ENCODE measurements at places on chromosomes 6 and 20.

DNA sequence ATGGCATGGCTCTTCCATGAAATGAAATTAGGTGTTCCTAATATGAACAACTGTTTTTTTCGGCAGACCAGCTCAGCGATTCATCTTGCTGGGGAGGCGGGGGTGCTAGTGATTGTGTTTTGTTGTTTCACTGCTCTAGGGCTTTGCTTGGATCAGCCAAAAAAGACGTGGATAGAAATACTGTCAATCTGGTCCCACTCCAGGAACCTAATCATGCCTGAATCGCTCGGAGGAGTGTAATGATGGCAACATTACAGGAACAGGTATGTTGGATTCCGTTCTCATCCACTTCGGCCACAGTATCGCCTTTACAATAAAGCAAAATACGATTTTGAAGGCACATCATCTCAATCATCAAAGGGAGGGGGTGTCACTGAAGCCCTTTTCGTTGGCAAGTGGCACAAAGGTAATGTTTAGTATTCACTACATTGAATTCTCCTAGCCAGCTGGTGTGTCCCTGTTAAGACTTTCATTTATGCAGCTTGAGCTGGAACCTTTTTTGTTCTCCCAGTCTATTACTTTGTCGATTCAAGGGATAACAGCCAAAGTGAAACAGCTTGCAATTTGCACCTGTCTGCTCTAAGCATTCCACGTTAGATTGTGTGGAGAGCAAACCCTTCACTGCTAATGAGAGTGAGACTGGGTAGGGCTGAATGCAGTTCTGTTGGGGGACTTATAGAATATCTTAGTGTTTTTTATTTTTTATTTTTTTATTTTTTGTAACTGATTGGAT is 477.7 kb downstream of the TFAP2A start:
- DNase-seq, result no peak

DNA sequence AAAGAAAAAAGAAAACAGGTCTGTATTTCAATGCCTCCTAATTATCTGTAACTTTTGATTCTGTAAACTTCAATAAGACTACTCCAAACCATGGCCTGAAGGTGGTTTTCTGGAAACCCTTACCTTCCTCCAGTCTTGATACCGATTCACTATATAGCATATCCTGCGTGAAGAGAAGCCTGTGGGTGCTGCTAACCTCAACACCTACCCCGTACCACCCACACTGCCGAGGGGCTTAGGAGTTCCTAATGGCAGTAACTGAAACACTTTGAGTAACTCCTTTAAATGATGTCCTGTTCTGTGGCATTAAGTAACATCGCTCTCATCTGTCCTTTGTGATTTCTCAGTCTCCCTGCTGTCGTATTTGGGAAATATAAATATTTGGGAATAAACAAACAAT is 104.5 kb upstream of the CARMIL1 start:
- DNase-seq, result no peak

GRCh38 chr6:6826961-6827360 is 238.4 kb downstream of the LY86 start:
- DNase-seq, result no peak

GRCh38 chr6:24117021-24117420 is 9.0 kb upstream of the NRSN1 start:
- no peak for DNase-seq

DNA sequence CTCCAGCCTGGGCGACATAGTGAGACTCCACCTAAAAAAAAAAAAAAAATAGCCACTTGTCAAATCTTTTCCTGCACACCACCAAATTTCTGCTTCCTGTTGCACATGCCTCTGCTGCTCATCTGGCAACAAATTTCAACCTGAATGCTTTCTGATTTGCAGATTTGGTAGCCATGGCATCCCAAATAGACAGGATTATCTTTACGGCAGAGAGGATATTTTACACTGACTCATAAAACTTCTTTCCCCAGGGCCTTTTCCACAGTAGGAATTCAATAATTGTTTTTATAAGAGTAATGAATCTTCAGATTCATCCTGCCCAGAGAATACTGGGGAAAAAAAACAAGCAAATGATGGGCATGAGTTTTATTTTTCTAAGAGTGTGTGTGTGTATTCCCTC is 264.6 kb downstream of the FRK start:
- DNase-seq, result no peak

GRCh38 chr6:147407571-147407970 is 100.9 kb upstream of the SAMD5 start:
- no peak for DNase-seq

DNA sequence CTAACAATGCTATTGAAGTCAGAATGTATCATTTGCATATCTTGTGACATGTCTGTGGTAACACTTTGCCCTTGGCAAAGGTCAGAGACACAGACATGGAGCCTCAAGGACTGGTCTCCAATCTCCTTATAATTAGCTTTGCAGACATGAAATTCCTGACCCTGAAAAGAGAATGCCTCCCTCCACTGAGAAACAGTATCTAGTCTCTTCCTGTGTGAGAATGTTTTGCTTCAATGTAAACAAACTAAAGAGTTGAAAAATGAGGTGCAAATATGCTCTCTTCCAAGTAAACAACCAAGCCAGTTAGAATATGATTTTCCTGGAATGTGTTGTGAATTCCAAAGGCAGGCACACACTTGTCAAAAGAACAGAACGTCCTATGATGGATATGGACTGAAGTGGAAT is 407.1 kb upstream of the MARCKS start:
- DNase-seq, result no peak

DNA sequence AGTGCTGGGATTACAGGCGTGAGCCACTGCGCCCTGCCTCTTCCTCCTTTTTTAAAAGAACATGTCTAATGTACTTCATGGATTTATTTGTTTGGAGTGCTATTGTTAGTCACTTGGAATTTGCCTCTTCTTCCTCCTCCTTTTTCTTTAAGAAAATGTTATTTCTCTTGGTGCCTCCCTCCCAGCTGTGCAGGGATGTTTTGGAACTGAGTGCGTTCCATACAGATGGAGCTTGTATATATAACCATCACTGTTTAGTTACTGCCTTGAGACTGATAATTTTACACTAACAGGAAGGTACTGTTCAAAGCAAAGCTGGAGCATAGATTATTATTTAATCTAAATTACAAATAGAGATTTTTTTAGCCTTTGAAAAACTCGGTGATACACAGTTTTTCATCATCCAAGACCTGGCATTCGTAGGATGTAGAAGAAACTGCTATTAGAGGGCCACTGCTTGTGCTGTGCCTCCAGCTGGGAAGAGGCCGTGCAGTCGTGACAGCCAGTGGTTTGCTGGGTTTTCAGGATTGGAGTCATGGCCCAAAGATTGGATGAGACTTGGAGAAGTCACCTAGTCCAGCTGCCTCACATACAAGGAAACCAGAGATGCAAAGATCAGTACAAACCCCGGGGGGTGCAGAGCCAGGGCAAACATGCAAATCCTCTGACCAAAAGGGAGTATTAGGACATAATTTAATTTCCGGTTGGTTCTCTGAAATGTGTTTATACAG is 123.1 kb downstream of the PLEKHG1 start:
- no peak for DNase-seq

GRCh38 chr6:69594405-69594804 is 202.4 kb downstream of the LMBRD1 start:
- DNase-seq, result no peak

DNA sequence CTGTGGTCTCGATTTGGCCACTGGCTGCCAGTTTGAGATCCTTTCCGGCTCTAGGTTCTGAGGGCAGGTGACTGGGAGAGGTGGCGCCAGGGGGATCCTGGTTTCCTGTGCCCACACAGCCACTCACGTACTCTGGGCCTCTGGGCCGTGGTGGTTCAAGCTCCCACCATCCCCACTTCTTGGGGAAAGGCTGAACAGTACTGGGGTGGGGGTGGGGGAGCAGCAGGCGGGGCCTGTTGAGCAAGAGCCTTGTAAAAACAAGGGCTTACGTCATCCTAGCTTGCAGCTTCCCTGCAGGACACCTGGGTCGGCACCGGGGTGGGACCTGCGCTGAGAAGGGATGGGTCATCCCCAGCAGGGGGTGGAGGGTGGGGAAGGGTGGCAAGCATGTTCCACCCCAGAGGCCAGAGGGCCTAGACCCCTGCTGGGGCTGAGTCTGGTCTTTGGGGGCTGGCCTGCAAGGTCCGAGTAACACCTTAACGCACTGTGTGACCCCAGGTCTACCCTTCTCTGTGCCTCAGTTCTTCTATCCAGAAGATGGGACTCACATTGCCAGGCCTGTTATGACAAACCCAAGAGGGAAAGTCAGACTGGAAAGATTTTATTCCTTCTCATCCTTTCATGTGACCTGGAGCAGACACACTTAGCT is 3.1 kb upstream of the CEBPB start:
- DNase-seq, result no peak

DNA sequence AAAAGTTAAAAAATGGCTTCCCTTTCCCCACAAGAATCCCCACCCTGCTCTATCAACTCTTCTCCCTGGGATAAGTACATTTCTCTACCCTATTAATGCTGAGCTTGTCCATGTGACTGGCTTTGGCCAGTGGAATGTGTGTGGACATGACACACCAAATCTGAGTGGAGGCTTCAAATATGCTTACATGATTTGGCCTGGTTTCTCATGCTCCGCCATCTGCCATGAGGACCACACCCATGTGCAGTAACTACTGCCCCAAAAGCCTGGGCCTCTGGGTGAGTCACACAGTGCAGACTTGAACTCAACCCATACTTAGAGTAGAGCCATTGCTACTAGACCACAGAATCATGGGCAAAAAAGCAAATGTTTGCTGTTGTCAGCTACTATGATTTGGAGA is 65.4 kb downstream of the PRND start:
- DNase-seq, result no peak

GRCh38 chr6:166277892-166278578 is 30.2 kb downstream of the PRR18 start:
- no peak for DNase-seq

- DNase-seq, result peak; percentile 79
Observed at GRCh38 chr20:407133-407952, 756 bp upstream of the RBCK1 start.

DNA sequence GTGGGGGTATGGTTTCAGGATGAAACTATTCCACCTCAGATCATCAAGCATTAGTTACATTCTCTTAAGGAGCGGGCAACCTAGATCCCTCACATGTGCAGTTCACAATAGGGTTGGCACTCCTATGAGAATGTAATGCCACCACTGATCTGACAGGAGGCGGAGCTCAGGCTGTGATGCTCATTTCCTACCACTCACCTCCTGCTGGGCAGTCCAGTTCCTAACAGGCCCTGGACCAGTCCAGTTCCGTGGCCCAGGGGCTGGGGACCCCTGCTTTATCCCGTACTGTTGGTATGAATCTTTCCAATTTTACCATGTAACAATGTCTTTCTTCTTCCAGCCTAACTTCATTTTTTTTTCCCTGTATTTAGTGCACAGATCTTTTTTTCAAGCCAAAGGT is 94.9 kb downstream of the OGFRL1 start:
- DNase-seq, result no peak
